ENCODE measurements at places on chromosomes 4 and X. TPM values are rescaled to one million over a fixed set of nuclear protein-coding genes. Genes with fewer than 3 reads are reported as not detected.

The PNMA6F gene
- total RNA-seq = not detected

GRCh38 chrX:117607561-117607960, 509.0 kb downstream of the KLHL13 start:
- no peak for DNase-seq

GRCh38 chrX:129403974-129404669, 119.2 kb downstream of the SMARCA1 start:
- DNase-seq = no peak

DNA sequence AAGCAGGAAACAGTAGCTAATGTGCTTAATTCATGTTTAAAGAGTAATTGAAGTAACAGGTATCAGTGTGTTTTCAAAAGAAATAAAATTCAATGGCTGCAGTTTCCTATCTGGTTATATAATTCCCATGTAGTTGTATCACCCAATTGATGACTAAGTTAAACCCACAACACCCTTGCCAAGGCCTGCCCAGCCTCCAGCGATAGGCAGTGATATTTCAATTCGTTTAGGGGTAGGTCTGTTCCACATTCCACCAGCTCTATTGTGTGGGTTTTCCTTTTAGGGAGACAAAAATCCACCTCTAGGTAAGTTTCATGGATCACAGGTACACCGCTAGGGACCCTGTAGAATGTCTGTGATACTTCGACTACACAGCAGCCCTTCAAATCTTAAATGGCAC, 24.7 kb upstream of the MXRA5 start:
- no peak for DNase-seq

DNA sequence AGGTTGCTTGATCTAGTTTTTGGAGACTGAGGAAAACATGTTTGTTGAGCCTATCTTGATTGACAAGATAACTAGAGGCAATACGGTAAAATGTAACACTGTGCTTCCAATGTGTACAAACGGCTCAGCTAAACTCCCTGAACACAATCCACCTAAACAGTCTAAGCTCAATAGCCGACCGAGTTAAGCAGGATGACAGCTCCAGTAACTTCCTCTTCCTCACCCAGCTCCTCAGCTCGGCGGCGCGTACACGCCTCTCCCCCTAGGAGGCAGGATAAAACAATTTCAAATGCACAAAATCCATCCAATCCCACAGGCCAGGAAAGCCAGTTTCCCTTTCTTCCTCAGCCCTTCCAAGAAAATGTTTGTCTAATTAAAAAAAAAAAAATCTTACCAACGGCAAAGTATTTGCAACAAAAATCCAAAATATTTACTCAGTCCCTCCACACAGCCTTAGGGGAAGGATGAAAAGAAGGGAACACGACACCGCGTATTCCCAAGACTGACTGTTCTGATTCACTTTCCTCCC, 1.0 kb downstream of the CNOT6L start:
- DNase-seq = peak; percentile 81

DNA sequence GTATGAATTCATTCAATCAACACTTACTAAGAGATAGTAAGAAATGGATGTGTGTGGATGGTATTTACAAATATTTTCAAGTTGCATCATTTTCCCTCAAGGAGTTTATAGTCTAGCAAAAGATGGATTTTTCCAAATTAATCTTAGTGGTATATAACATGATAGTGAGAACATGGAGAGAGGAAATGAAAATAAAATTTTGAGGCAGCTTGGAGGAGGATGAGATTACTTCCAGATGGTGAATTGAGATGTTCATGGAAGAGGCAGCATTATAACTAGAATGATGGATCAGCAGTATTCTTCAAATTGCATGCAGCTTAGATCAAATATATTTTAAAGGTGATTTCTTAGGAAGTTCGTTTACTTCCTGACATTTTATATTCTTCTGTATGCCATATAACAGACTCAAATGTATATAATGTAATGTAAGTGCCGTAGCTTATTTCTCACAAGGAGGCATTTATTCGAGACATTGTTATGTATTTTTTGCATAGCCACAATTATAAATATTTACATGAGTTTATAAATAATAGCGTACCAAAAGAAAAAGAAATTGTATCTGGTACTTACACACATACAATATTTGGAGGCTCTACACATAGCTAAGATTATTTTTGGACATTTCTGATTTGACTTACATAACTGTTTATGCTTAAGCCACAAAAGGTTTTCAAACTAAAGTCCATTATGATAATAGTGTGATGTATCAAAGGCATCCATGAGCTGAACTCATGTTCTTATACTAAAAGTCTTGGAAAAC, 439.4 kb downstream of the SPRY1 start:
- DNase-seq = no peak
